GM23248 (cell line): ENCODE measurements at places on chromosomes 1 and 21. TPM values are rescaled to one million over a fixed set of nuclear protein-coding genes. Genes with fewer than 3 reads are reported as not detected.

SVBP gene
- total RNA-seq, result 12.5 and 16.8 TPM in 2 replicates

ZNF648 gene
- total RNA-seq, result not detected in 2 replicates

ZNF687 gene
- 16.9 and 21.5 TPM in 2 replicates for total RNA-seq

MXRA8 gene
- 1,040 and 1,228 TPM in 2 replicates for total RNA-seq

APCS gene
- not detected in 2 replicates for total RNA-seq

NR0B2 gene
- not detected in 2 replicates for total RNA-seq

KRTAP20-4 gene
- not detected in 2 replicates for total RNA-seq

KIF14 gene
- 5.1 and 5.4 TPM in 2 replicates for total RNA-seq

CRABP2 gene
- total RNA-seq, result 23.3 and 38.8 TPM in 2 replicates

DCDC2B gene
- total RNA-seq, result not detected in 2 replicates

GNB1 gene
- 87.6 and 97.7 TPM in 2 replicates for total RNA-seq

NTMT2 gene
- total RNA-seq, result not detected in 2 replicates

PAX7 gene
- total RNA-seq, result not detected in 2 replicates

RAB3B gene
- 65.3 and 67.3 TPM in 2 replicates for total RNA-seq

SELENOF gene
- total RNA-seq, result 203 and 280 TPM in 2 replicates

FMO3 gene
- not detected in 2 replicates for total RNA-seq

PRAMEF1 gene
- total RNA-seq, result not detected in 2 replicates

EVA1C gene
- total RNA-seq, result 0.89 and 2.2 TPM in 2 replicates

LCE3D gene
- total RNA-seq, result 0.51 TPM in 1 of 2 replicates, not detected in the other

ROR1 gene
- 12.0 and 20.9 TPM in 2 replicates for total RNA-seq

PRAMEF9 gene
- not detected in 2 replicates for total RNA-seq

CHTOP gene
- 26.9 and 37.8 TPM in 2 replicates for total RNA-seq

PLA2G2A gene
- total RNA-seq, result not detected in 2 replicates

UBL4B gene
- not detected in 2 replicates for total RNA-seq

C1QA gene
- not detected in 2 replicates for total RNA-seq

PRMT2 gene
- total RNA-seq, result 130 and 171 TPM in 2 replicates

CNST gene
- 41.7 and 44.5 TPM in 2 replicates for total RNA-seq

GON4L gene
- total RNA-seq, result 20.4 and 24.4 TPM in 2 replicates

ACTL8 gene
- total RNA-seq, result 0.11 TPM in 1 of 2 replicates, not detected in the other

TMEM269 gene
- total RNA-seq, result not detected in 2 replicates

BCAN gene
- total RNA-seq, result not detected in 2 replicates

MROH9 gene
- 0.25 TPM in 1 of 2 replicates, not detected in the other for total RNA-seq

WRAP73 gene
- total RNA-seq, result 15.7 and 16.9 TPM in 2 replicates

PCBP3 gene
- total RNA-seq, result 0.32 TPM in 1 of 2 replicates, not detected in the other
